ENCODE measurements at places on chromosomes 1 and 21.
A peak's percentile ranks its signal among the peaks of the same experiment; 100 is the strongest.

- DNase-seq = no peak
Observed at GRCh38 chr21:19049567-19049966, 646.0 kb upstream of the TMPRSS15 start.

DNA sequence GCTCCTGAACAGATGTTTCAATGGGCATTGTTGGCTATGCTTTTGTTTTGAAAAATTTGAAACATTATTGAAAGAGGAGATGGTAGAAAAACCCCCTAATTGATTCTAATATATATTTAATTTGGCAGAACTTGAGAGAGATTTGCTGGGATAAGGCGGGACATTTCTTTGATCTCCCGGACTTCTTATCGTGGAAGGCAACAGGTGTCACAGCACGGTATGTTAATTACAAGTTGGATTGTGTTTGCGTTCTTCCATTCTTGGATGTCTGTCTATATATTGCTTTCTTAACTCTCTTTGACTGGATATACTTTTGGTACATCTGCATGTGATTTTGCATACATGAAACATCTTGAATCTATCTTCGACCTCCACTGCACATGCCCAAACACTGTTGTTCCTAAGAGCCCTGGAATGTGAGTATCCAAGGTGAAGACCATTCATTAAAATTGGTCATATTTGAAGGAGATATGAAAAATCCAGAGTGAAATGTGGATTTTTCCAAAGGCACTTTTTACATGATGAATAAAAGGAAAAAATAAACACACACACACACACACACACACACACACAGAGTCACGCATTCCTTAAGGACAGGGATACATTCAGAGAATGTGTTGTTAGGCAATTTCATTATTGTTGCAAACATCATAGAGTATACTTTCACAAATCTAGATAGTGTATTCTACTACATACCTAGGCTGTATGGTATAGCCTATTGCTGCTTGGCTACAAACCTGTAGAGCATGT, 81.9 kb downstream of the FGGY start:
- DNase-seq = no peak

DNA sequence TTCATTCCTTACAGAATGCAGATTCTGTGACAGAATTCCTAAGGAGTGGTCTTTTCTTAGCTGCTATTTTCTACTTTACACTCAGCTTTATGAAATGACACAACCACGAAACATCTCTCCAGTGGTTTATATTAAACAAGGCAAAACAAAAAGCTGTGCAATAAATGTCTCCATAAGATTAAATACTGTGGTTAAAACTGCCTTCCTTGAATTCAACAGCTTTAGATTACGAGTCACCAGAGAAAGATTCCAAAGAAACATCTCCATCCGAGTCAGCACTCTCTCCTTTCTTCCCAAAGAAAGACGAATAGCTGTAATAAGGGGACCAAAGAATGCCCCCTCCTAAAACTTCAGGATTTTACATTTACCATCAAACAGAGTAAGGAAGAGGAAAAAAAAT, 4.6 kb upstream of the C1orf87 start:
- DNase-seq = no peak

DNA sequence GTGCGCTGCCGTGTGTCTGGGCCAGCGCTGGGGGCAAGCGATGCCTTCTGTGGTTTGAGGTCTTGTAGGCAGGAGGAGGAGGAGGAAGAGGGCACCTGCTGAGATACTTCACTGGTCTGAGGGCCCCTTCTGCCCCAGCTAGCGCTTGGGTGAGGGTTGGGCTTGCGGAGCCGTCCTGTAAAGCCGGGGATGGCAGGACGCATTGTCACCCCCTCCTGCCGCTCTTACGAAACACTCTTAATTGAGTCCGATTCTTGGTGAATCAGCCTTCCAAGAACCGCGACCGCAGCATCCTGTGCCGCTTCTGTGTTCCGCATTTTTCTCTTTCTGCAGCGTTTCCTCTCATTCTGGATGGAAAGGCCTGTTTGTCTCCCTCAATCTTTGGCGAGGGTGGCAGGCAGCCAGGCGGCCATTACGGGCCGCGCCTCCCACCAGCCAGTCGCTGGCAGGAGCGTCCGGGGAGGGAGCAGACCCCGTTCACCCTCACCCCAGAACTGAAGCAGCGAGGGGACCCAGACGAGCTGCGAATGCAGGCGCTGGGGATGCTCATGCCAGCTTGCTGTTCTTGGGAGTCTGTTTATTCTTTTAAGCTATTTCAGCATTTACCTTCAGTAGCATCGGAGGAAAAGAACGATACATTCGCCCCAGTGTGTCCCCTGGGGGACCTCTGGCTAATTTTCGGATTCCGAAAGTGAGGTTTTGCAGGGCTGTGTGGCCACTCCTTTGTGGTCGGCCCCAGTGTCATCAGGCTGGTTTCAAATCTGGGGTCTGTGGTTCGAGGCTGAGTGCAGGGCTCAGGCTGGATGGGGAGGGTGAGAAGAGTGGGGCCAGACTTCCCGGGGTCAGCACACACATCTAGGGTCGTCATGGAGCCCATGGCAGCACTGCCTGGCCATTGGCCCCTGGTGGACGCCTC, 62.7 kb downstream of the SKI start:
- DNase-seq = peak; percentile 94

DNA sequence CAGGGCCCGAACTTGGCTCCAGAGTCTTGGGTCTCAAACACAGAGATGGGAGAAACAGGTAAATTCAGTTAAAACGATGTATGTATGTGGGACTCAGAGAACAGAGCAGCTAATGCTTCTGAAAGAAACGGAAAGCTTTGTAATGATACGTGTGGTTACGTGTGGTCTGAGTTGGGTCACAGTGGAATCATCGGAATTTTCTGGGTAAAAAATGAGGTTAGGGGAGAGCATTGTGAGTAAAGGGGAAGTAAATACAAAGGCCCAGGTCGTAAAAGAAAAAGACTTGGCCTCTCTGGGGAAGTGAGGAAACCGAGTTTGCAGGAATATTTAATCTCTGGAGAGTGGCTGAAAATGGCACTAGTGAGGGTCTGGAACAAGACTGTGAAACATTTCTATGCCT, 8.3 kb downstream of the NHLH2 start:
- DNase-seq = no peak

DNA sequence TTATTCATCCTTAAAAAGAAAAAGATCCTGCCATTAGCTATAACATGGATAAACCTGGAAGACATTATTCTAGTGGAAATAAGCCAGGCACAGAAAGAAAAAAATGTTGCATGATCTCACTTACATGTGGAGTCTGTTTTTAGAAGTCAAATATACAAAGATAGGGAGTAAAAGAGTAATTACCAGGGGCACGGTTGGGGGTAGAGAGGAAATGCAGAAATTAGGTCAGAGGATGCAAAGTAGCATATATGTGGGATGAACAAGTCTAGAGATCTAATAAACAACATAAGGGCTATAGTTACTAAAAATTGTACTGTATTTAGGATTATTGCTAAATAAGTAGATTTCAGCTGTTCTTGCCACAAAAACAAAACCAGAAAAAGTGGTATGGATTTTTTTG, 61.4 kb upstream of the CD53 start:
- DNase-seq = no peak

DNA sequence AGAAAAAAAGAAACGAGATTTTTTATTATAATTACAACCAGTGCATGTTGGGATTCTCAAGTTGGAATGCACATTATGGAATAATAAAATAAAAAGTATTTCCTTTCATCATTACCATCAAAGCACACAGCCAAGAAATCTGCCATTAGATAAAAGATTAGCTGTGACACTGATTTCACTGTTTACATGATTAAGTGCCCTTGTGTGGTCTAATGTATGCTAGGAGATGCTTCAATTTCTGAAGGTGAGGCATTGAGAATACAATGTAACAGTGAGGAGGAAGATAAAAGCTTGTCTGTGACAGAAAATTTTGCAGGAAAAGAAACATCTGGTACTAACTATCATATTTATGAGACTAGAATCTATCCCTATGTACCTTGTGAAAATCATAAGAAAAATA, 409.7 kb upstream of the PRMT6 start:
- no peak for DNase-seq

- DNase-seq = no peak
Observed at GRCh38 chr1:82343381-82343780, 542.6 kb downstream of the ADGRL2 start.

DNA sequence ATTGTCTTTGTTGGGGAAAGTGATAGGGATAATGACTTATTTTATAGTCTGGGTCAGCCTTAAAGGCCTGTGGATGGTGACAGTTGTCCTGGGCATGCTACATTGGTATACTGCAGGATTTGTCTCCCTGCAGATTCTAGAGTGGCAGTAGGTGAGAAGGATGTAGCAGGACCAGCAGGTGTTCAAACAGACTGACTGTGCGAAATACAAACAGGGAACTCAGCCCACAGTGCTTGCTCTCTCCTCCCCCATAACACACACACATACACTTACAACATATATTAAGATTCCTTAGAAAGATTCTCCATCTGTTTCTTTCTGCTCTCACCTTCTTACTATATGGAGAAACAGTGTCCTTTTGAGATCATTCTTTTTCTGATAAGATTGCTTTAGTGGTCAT, 6.9 kb downstream of the PDE4B start:
- DNase-seq = no peak

DNA sequence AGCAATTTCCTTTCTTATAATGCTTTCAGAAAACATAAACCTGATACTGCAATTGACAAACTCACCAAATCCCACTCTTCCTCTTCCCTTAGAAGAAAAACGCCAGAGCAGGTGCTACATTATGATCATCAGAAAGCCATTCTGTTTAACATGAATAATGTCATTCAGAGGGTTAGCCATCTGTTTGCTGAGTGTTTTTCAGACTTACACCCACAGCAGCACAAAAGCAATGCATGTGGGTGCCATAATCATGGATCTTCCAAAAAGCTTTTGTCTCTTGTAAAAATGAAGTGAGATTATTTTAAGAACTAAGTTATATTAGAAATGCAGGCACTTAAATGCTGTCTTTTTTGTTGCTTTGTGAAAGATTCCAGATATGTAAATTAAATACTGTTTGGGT, 204.6 kb upstream of the TMPRSS15 start:
- DNase-seq = no peak

All from KG1 (cell line).